ENCODE measurements at places on chromosomes 1 and 21.

GRCh38 chr1:89888480-89889322 is 67.9 kb downstream of the LRRC8D start:
- DNase-seq = no peak

GRCh38 chr1:117815926-117816325 is 113.5 kb downstream of the GDAP2 start:
- DNase-seq = no peak

DNA sequence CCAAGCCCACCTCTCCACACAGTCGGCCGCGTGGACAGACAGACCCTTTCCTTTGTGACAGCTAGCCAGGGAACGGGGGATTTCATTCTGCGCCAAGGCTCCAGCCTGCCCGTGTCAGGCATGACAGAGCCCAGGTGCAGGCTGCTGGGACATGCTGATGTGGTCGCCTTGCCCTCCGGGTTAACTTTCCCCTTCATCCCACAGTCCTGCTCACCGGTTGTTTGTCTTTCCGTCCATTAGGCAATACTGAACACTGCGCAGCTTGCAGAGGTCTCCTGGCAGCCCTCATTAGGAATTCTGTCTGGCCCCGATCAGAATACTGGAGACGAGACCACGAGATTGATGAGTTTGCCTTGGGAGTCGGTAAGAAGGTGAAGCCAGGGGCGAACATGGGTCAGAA is 62.8 kb downstream of the SPSB1 start:
- DNase-seq = no peak

GRCh38 chr1:17744666-17745478 is 10.3 kb upstream of the ACTL8 start:
- no peak for DNase-seq

- DNase-seq = no peak
Observed at GRCh38 chr1:24349891-24350290, 30.7 kb downstream of the GRHL3 start.

- DNase-seq = no peak
Observed at GRCh38 chr1:18148461-18148860, 40.9 kb downstream of the IGSF21 start.

GRCh38 chr1:75632350-75632949 is 21.5 kb upstream of the SLC44A5 start:
- no peak for DNase-seq

- no peak for DNase-seq
Observed at GRCh38 chr1:162279136-162279498, 97.5 kb downstream of the SPATA46 start.

- DNase-seq = no peak
Observed at GRCh38 chr1:192564099-192564498, 11.5 kb upstream of the RGS1 start.

- DNase-seq = no peak
Observed at GRCh38 chr1:85224295-85224694, 23.5 kb upstream of the SYDE2 start.

GRCh38 chr21:31991356-31992331 is 118.8 kb downstream of the HUNK start:
- DNase-seq = no peak

DNA sequence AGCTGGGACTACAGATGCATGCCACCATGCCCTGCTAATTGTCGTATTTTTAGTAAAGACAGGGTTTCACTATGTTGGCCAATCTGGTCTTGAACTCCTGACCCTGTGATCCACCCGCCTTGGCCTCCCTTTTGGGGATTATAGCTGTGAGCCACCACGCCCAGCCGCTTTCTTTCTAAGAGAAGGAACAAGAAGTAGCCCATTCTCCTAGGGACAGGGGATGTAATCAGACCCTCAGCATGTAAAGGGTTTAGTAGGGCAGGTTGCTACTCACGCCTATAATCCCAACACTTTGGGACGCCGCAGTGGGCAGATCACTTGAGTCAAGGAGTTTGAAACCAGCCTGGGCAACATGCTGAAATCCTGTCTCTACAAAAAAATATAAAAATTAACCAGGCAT is 189.7 kb downstream of the TOMM20 start:
- DNase-seq = no peak

GRCh38 chr1:167544447-167545093 is 9.0 kb downstream of the CREG1 start:
- no peak for DNase-seq

DNA sequence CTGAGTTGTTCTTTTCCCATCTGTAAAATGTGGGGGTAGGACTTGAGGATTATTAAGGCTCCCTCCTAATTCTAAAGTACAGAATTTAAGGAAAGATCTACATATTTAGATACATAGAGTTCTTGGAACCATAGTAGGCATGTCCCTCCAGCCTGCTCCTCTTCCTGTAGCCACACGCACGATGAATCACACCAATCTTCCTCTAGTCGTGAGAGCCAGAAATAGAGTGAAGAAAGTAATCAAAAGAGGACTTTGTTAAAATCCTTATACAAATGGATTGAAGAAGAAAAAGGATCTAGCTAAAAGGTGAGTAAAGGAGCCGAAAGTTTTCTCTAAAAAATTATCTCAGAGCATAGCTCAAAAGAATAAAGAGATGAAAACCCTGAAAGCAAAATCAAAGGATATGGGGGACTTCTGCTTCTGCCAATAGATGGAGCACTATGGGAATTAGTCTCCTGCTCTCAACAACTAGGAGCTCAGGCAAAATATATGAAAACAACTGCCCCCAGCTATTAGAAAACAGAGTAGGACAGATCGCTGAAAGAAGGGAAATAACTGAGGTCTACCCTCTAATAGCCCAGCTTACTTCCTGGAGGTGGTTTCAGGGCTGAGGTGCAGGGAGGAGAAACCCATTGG is 8.5 kb downstream of the C1orf141 start:
- DNase-seq = no peak

DNA sequence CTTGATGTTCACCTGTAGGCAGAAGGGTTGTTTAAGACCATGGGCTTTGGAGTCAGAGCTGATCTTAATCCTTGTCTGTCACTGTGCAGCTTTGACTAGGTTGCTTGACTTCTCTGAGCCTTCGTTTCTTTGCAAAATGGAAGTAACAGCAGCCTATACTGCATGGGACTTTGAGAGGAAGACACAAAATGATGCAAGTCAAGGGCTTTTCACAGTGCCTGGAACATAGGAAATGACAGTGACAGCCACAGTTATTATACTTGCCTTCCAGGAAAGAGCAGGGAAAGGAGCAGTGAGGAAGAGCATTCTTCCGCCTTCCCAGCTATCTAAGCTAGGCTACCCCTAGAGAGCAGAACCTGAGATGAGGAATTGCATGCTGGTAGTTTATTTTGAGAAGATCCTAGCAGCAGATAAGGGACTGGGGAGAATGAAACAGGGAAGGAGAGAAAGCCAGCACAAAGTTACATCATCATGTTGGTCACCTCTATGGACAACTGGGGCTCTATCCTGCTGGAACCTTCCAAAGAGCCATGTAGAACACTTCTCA is 3.1 kb downstream of the CSF3R start:
- DNase-seq = no peak

GRCh38 chr1:155873860-155874259 is 14.5 kb downstream of the SYT11 start:
- DNase-seq = no peak

- no peak for DNase-seq
Observed at GRCh38 chr1:11794446-11795237, 11.1 kb downstream of the MTHFR start.

GRCh38 chr1:97202481-97203380 is 481.1 kb downstream of the PTBP2 start:
- no peak for DNase-seq

DNA sequence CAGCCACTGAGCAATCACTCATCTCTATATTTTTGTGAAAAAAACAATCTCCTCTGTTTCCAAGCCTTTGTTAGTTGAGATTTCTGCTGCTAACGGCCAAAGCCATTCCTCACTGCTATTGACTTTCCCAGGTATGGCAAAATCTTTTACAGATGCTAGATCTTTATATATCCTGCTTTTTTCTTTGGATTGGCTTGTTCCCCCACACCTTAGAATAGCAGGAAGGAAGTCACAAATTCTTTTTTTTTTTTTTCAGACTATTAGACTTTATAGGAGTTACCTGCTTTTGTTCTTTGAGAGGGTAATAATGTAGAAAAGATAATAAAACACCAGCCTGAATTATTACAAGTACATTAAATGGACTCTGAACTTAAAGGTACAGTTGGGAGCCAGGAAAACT is 24.2 kb downstream of the SYF2 start:
- DNase-seq = no peak

DNA sequence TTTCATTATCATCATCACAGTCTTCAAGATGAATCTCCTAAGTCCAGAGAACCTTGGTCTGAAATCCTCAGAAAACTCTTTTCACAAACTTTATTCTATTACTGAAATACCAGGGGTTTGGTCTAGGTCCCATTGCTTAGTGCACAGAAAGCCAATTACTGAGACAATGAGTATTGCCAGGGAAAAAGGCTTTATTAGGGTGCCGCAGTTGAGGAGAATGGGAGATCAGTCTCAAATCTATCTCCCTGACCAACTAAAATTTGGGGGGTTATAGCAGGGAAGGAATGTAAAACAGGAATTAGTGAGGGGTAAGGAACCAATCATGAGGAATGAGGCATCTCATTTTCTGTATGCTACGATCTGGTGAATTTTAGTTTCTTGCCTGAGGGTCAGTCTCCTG is 70.5 kb upstream of the PPIH start:
- no peak for DNase-seq

DNA sequence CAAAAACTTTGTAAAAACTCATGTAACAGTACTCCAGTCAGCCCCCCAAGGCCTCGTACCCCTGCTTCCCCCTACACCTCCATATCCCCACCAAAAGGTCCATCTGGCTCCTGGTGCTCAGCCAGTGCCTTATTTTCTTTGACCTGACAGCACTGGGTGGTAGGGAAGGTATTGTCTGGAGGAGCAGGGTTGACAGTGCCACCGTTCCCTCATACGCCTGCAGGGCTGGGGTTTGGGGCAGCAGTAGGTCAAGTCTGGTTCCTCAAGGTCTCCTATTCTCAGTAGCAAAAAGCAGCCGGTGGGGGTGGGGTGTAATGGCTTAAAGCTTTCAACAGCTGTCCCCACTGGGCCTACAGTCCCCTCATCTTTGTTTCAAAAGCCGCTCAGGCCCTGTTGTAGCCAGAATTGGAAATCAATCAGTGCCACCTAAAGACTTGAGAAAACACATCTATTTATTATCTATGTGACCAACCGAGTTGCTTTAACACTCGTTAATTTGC is 25.3 kb upstream of the TTF2 start:
- no peak for DNase-seq

DNA sequence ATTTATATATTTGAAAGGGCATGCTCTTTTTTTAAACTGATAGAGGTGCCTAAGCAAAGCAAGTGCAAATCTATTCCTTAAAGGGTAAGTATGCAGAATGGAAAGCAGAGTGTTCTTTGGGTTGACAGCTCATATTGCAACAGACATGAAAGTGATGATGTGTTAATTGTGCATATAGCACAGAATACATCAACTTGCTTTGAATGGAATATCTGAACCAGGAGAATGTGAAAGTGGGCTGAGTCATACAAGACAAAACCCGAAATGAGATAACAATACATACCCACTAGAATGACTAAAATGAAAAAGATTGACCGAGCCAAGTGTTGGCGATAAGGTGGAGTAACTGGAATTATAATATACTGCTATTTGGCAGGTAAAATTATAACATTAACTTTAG is 4.3 kb downstream of the CR1 start:
- DNase-seq = no peak

DNA sequence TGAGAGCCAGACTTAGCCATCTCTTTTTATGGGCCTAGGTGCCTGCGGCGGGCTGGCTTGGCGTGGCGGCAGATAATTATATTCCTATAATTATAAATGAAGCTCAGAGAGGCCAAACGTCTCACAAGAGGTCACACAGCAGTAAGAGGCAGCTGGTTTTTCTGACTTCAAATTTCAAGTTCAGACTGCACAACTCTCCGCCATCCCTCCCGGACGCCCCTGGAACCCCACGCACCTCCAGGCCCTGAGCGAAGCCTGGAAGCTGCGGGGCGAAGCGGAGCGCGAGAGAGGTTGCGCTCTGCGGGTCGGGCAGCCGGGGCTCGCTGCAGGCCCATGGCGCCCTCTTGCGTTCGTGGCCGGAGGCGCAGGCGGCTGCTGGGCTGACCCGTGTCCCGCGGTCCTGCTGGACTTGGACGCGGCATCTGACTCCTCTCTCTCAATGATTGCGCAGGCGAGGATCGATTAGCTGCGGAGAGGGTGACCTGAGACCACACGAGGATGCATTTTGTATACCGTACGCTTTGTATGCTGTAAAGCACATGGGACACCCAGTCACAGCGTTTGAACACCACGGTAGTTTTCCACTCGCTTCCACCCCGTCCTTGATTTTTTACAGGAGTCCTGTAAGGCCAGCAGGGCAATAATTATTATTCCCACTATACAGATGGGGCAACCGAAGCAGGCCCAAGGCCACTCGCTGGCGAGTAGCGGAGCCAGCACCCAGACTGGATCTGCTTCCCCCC is 272.7 kb downstream of the FOXD2 start:
- peak; percentile 27 for DNase-seq

DNA sequence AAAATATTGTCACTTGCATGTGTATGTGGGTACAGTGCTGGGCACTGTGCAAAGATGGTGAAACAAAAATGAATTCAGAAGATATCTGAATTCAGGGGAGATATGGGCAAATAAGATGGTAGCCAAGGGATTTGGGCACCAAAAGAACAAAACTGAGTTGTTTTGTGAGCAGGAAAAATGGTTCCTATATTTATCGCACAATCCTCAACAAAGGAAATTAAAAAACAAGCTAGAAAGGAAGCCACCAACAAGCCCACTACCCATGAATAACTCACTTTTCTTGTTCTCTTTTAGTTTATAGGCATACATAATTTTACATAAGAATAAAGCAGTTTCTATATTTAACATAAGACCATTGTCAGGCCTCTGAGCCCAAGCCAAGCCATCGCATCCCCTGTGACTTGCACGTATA is 40.7 kb upstream of the VASH2 start:
- no peak for DNase-seq

DNA sequence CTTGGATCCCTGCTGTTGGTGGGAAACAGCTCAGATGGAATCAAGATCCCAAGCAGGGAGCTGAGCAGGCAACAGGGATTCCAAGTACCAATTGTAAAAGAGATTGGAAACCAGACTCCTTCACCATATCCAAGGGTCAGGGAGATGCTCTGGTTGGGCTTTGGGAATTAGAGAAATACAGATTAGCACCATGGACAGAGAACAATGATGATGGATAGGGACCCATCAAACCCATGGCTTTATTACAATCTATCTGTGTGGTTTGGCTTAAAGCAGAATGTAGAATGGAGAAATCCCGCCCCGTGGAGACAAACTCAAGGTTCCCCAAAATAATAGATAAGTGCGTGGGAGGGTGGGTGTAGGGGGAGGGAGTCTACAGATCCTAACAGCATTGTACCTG is 120.7 kb upstream of the CSF3R start:
- DNase-seq = no peak

DNA sequence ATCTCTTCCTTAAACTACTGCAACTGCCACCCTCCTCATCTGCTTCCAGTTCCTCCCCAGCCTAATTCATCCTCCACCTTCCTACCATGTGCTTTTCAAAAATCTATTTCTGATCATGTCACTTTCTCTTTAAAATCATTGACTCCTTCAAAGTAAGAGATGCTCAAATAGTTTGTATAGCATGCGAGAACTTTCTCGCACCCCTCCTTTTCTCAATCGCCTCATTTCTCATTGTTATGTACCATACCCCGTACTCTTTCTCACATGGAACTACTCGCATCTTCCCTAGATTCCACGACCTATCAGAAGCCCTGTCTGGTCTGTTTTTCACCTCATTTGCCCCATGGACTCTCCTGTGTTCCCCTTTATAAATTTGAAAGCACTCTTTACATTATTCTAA is 238.2 kb downstream of the NRIP1 start:
- DNase-seq = no peak

GRCh38 chr1:218171302-218171893 is 113.7 kb upstream of the RRP15 start:
- no peak for DNase-seq
